NCI-H1436 (cell line): ENCODE measurements at places on chromosomes 7 and 10.
A peak's percentile ranks its signal among the peaks of the same experiment; 100 is the strongest.

- no peak for DNase-seq
Measured at GRCh38 chr7:41892356-41893100, 189.6 kb upstream of the INHBA start.

- DNase-seq: no peak
Measured at GRCh38 chr10:11448190-11448544, 163.3 kb downstream of the USP6NL start.

DNA sequence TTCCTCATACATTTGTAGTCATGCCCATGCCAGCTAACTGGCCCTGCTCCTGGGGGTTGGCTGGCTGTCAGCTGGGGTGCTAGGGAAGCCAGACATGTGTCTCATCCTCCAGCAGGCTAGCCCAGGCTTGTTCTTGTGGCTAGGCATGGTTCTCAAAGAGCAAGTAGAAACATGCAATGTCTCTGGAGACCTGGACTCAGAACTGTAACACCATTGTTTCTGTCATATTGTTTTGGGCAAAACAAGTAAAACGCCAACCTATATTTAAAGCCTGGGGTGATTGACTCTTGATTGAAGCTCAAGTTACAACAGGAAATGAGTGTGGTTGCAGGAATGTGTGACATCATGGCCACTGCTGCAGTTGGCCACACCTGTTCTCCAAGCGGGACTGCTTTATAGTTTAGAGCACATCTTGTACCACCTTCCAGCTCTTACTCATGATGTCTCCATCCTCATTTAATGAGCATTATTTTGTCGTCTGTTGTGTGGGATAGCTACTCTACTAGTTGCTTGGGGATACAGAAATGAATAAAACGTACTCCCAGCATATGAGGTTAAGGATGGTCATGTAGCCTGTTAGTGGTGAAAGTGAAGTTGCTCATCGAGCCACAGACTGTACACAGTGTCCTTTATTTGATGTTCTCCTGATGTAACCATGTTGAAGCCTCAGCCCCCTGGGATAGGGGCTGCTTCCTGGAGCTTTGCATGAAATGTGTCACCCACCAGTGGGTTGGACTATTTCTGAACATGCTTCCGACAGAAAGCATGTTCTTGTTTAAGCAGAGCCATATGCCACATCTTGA is 168.4 kb downstream of the SORCS3 start:
- peak; percentile 83 for DNase-seq

DNA sequence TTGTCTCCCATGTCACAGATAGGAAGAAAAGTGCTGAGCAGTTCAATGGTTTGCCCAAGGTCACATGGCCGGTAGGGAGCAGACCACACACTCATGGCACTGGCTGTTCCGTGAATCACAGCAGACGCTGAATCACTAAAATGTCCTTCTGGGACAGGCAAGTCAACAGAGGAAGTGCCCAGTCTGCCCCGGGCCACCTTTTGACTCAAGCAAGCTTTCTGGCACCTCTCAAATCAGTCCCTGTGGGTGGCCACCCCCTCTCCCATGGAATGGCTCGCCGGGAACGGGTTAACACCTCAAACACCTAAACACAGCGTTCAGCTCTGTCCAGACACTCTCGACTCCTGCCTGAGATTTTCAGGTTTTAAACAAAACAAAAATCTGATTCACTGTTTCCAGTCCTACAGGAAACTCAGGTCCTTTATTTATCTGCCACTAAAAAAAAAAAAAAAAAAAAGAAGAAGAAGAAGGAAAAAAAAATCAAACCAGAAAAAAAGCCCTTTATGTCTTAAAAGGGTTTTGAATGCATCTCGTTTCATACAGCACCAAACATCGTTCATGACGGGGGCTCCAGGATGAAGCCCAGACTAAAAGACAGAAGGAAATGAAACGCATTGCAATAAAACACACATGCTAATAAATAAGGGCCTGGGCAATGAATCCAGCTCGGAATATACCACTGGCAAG is 15.5 kb downstream of the CARD11 start:
- DNase-seq: no peak

GRCh38 chr10:85643845-85644525 is 722.6 kb downstream of the GRID1 start:
- DNase-seq: no peak

DNA sequence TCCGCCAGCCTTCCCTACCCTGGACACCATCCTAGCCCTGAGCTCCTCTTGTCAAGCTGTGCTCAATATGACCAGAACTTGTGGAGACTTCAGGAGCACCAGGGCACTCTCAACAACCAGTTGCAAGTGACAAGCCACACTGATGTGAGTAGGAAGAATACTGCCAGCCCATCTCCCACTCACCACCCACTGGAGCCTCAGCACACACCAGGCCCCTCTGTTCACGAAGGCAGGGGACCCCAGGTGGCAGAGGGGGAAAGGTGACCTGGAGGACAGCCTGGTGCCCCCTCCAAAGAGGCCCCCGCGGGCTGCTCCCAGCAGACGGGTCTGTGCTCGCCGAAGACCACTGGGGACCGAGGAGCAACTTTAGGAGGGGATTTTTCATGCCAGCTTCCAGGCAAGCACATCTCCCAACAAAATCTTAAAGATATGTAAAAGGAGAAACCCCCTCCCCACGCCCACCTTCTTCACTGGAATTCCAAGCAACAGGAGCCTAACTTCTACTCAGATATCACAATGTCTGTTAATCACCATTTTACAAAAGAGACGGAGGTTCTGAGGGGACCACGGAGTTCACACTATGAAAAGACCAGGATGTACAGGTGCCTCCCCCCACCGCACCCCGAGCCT is 1.0 kb downstream of the MMD2 start:
- DNase-seq: no peak

GRCh38 chr7:141071855-141072547 is 1.9 kb upstream of the TMEM178B start:
- peak; percentile 23 for DNase-seq

GRCh38 chr7:158778471-158778870 is 50.8 kb downstream of the ESYT2 start:
- DNase-seq: no peak

DNA sequence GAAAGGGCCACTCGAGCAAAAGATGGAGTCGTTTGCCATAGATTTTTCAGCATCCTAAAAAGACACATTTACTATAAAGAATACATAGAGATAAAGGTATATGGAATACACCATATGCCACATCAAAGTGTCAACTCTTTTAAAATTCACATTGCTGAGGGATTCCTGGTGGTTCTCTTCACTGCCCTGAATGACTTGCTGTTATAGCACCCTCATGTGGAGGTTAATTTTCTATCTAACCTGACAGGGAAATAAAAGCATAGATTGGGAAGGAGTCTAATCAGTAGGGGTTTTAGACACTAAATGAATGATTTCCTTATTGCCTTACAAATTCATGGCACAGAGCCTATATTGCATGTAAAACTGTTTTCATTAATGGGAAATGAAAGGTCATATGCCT is 25.9 kb downstream of the DNAH11 start:
- DNase-seq: no peak

DNA sequence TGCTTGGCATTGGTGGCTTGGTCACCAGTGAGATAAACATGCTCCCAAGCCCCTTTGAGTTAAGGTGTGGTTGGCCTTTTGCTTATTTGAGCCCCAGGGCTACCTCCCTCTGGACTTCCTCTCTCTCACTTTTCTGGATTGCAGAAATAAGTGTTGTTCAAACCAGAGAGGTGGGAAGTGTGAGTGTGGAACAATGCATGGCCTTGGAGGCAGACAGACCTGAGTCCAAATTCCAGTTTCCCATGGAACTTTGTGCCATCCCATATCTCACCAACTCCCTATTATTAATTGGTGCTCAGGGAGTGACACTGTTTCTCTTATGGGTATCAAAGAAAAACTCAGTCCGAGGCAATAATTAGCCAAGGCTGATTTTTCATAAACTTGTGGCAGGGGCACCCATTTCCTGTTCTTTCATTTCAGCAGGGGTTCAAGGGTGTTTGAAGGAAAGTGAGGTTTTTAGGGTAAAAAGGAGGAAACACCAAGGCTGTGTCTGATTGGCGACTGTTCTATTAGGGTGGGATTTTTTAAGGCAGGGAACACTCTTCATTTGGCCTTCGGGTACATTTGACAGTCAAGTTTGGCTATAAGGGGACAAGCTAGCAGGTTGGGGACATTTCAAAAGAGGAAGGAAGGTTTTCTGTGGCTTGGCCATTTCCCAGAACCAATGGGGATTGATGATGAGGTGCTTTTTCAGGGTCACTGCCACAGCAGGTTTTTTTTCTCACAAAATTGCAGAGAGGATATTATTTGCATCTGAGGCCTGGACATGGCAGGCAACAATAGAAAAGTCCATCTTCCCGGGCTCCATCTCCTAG is 148.8 kb upstream of the NPY start:
- no peak for DNase-seq

DNA sequence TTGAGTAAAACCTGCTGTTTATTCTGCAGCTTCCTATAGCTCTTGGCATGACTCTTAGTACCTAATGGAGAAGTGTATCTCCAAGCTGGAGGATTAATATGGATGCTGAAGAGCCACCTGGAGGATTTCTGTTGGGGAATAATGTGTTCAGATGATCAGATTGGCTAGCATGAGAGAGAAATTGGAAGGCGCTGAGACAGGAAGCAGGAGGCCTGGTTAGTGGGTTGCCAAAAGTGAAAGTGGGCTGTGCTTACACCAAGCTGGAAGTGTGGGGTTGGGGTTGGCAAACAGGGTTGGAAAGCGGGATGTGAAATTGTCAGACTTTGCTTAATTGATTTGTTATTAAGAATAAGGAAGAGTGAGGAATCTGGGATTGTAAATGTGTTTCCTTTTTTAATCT is 111.8 kb upstream of the PLPP4 start:
- DNase-seq: no peak

DNA sequence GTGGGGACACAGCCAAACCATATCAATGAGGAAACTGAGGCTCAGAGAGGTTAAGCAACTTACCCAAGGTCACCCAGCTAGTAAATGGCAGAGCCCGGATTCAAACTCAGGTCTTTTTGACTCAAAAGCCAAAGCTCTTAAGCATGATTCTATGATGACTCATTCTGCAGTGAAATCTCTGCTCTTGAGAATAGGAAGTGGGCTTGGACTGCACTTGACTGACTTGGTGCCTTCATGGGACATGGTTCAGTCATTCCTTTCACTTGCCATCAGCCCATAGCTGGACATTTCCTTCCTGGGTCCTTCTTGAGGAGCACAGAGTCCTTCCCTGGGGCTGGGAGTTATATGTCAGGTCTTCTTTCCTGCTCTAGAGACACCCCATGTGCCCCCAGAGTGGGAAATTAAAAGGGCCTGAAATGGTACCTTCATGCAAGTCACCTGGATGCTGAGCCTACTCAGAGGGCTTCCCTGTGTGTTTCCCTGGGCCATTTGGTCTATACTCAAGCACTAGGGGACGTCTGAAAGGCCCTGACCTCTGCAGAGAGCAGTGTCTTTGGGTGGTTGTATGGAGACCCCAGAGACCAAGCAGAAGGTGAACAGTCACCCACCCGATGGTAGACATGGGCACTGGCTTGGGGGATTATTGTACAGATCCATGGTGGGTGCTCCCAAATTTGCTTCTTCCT is 62.4 kb upstream of the SDK1 start:
- no peak for DNase-seq

- no peak for DNase-seq
Measured at GRCh38 chr7:87210506-87210905, 9.0 kb downstream of the TMEM243 start.

DNA sequence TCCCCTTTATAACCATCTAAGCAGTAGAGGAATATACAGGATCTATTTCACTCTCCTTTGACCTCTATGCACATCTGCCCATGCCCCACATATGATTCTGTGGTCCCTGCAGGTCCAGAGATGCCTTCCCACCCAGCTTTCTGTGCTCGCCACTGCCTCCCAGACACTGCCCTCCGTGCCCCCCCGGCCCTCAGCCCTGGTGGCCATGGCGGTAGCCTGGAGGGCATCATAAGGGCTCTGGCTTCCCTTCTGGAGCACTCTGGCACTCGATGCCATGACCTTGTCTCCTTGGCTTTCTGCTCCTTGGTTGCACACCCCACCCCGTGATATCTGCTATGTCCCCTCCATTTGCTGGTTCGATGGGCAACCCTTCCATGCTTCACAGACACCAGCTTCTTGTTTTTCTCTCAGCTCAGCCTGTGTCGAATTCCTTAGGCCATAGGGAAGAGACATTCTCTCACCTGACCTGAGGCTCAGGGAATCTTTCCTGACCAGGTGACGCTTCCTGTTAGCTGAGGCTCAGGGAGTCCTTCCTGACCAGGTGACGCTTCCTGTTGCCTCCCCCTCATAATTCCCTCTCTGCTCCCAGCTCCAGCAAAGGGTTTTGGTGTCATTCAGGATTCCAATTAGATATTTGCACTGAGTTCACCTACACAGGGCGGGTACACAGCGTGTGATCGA is 100.4 kb upstream of the GLI3 start:
- no peak for DNase-seq

DNA sequence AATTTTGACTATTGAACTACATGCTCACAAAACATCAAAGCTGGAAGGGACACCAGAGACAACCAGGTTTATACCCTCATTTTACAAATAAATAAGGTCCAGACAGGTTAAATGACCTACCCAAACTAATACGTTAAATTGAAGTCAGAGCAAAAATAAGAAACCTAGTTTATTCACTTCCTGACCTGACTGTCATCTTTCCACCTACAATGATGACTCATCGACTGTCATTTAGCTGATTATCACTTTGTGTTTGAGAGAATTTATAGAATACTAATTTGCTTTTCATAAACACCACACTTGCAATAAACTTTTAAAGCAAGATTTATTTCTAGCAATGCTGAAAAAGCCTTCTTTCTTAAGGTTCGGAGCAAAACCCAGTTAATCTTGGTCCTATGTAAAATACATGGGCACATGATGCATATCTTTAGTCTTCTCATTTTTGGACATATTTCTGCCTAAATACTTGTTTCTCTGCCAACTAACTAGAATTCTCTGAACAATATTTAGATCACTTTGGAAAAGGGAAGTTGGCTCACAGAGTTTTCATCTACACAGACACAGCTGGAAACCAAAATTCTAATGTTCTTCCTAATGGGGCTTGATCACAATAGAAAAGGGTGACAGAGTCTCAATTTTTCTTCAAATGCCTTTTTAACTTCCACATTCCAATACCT is 16.7 kb upstream of the LRRN3 start:
- DNase-seq: no peak

DNA sequence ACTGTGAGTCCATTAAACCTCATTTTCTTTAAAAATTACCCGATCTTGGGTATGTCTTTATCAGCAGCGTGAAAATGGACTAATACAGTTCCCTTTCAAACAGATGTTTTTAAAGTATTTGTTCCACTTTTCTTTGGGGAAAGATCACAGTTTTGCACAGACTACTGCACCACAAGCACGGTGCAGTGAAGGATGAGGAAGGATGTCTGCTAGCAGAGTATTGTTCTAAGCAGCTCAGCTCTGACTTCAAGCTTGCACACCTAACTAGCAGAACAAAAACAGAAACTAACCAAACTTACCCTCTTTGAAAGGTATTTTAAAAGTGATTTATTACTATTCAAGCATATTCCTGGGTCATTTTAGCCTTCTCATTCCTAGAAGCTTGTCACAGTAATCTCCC is 20.0 kb downstream of the THNSL1 start:
- no peak for DNase-seq

GRCh38 chr7:26657206-26657641 is 207.2 kb downstream of the SKAP2 start:
- no peak for DNase-seq

- DNase-seq: no peak
Measured at GRCh38 chr7:117666031-117666430, 186.2 kb downstream of the CFTR start.

GRCh38 chr10:43888586-43888985 is 239.9 kb upstream of the ZNF32 start:
- no peak for DNase-seq
